ENCODE measurements at places on chromosomes 7 and 10.
A peak's percentile ranks its signal among the peaks of the same experiment; 100 is the strongest.

DNA sequence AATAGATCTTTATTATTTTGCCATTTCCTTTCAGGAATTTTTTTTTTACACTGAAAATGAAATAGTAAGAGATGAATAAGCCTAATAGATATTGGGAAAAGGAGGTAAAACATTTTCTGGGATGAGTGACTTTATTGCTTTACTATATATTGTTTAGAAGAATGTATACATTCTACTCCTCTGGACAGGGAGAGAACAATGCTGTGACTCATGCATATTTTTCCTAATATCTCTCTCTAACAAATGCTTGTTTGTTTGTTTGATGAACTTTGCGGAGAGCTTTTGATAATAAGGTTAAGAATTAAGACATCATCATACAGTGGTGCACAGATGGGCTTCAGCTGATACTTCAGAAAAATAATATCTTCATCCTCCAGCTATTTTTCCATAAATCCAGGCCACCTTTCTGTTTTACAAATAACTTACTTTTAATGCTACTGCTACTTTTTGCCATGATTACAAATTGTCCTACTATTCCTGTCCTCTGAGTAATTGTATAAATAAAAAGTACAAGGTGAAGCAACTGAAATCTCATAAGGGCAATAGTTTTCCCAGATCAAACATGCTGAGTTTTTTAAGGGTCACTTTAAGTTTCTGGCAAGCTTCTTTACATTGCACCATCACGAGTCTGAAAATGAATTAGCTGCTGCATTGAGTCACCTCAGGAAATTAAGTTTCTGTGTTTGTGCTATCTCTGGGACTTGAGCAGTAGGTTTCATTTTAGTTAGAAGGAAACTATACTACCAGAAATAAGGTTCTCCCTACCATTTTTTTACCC lies 207.3 kb upstream of the POT1 start:
- DNase-seq, result no peak

DNA sequence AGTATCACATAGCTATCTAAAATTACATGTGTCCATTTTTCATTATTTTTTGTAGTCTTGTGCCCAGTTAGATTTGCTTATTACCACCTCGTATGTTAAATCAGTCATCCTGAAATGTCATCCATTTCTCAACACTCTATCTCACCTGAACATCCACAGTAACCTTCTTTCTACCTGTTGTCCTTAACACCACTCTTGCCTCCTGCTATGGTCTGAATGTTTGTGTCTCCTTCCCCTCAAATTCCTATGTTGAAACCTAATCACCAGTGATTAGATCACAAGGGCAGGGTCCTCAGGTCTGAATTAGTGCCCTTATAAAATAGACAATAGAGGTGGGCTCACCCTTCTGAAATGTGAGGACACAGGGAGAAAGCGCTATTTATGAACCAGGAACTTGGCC lies 80.2 kb upstream of the ASAH2 start:
- no peak for DNase-seq

DNA sequence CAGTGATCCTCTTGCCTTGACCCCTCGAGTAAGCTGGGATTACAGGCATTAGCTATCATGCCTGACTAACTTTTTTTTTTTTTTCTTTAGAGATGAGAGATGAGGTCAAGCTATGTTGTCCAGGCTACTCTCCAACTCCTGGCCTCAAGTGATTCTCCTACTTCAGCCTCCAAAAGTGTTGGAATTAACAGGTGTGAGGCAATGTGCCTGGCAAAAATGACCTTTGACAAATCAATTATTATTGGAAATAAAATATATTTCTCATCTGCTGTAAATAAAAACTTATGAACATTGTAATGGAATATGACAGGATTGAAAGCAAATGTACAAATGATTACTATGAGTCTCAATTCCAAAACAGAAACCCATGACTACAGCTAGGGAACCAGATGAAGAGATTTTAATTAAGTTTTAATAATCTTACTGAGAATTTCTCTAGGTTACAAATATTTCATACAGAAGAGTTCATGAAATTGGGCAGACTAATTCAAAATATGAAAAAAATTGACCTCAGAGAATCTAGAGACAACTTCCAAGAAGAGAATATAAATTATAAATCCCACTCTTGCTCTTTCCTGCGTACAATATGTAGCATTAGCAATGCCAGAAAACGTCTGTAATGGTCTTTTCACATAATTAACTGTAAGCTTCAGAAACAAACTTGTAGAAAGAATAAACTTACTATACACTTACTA lies 414.7 kb downstream of the DGKB start:
- no peak for DNase-seq

- DNase-seq, result peak; percentile 72
Measured at GRCh38 chr7:100965723-100966541, 3.4 kb upstream of the MUC12 start.

DNA sequence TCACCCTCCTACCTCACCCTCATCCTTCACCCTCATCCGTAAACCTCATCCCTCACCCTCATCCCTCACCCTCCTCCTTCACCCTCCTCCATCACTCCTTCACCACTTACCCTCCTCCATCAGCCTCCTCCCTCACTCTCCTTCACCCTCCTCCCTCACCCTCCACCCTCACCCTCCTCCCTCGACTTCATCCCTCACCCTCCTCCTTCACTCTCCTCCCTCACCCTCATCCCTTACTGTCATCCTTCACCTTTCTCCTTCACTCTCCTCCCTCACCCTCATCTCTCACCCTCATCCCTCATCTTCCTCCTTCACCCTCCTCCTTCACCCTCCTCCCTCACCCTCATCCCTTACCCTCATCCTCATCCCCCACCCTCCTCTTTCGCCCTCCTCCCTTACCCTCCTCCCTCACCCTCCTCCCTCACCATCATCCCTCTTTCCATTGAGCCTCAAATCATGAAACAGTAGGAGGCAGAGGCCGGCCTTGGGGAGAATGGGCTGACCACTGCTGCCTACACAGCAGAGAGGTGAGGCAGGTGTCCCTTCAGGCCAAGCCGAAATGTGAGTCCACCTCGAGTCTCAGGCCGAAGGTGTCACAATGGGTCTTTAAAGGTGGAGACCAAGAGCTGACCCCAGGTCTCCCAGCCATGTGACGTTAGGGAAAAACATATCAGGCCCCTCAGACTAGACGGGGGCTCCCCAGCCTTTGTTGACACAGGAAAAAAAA lies 53.0 kb downstream of the PDGFA start:
- DNase-seq, result peak; percentile 11

- no peak for DNase-seq
Measured at GRCh38 chr7:49255054-49255453, 330.7 kb downstream of the CDC14C start.

DNA sequence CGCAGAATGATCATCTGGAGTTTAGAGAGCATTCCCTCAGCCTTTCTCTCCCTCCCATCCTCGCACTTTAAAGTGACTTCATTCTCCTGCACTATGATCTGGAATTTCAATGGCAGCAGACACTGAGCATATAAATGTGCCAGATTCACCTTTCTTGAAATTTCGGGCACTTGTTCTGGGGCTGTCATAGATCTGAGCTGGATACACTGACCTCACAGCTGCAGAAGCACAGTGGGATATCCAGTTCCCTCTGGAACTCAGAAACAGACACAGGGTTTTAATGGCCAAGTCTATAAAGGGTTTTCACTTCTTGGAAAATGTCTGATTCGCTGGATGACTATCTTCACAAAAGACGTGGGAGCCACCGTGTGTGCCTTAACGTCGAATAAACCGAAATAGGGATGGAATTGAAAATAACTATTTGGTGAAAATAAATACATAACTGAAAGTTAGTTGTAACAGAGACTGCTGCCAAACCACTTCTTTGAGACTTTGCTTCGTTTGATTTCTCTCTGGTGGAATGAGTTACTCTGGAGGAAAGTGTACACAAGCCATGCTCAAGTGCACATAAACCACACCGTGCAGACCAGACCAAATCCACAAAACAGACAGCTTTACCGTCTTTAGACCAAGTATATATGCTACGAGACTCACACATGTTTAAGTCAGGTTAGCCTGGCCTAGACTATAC lies 126.1 kb downstream of the SVIL start:
- DNase-seq, result no peak

DNA sequence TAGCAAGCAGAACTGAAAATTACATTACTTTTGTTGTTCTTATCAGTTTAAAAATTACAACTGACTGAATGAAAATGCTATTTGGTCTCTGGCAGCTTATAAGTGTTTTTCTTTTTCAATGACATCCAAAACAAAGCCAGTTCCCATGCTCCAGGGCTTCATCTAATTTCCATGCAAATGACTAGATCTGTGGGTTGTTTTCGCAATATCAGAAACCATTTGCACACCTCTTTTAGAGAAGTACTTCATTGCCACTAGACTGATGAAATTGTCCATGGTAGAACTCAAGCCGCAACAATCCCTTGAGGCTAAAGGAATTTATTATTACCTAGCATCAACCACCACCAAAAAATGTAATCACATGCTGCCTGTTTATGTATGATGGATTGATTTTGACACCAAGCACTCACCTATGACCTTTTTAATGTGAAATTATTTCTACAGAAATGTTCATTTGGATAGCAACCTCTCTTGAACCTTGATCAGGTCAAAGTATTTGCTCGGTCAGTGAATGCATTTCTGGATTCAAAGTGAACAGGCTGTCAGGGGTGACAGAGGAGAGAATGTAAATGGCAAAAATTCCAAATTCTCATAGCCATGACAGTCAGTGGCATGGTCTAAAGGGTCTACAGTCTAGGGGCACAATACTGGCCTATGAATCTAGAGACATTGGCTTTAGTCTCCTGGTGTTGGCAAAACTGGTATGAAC lies 769.3 kb downstream of the SORCS1 start:
- DNase-seq, result no peak

- no peak for DNase-seq
Measured at GRCh38 chr10:17064435-17064834, 65.2 kb downstream of the CUBN start.

GRCh38 chr7:115096262-115096661 lies 174.4 kb downstream of the MDFIC start:
- no peak for DNase-seq

- DNase-seq, result no peak
Measured at GRCh38 chr10:72056932-72057751, 31.2 kb downstream of the SPOCK2 start.

DNA sequence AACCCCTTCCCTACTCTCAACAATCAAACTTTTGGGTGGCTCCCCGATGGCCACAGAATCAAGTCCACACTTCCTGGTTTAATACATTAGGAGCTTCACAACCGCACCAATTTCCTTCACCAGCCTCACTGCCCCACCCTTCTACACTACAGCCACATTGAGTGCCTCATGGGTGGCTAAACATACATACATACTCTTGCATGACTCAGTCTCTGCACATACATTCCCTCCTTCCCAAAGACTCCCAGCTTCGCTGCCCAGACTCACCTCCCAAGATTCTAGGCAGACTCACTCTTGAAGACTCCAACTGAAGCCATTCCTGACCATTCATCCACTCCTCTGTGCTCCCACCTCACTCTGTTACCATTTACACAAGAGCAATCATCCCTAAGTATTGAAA lies 15.9 kb downstream of the VPS41 start:
- no peak for DNase-seq

GRCh38 chr7:146414373-146414772 lies 297.8 kb downstream of the CNTNAP2 start:
- DNase-seq, result no peak

- DNase-seq, result no peak
Measured at GRCh38 chr7:64888561-64888900, 14.5 kb upstream of the ZNF273 start.

- DNase-seq, result no peak
Measured at GRCh38 chr10:15313843-15314242, 57.2 kb downstream of the FAM171A1 start.

- no peak for DNase-seq
Measured at GRCh38 chr10:23120001-23120934, 24.9 kb downstream of the MSRB2 start.

DNA sequence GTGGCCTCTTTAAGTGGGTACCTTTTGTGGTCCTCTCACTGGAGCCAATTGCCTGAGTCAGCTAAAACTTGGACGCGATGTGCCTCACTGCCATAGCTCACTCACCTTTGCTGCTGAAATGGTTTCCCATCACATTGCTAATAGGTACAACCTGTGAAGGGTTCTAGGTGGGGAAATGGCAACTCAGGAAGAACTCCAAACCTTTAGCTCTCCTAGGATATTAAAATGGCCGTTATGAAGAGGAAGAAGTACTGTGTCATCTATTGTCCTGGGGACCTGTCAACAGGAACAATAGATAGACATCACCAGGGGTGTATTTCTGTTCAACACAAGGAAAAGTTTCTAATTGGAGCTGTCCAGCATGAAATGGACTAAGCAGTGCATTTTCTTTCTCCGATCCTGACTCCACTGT lies 1.2 kb upstream of the ZNF655 start:
- DNase-seq, result no peak

- no peak for DNase-seq
Measured at GRCh38 chr10:131745591-131745990, 155.2 kb upstream of the PPP2R2D start.

DNA sequence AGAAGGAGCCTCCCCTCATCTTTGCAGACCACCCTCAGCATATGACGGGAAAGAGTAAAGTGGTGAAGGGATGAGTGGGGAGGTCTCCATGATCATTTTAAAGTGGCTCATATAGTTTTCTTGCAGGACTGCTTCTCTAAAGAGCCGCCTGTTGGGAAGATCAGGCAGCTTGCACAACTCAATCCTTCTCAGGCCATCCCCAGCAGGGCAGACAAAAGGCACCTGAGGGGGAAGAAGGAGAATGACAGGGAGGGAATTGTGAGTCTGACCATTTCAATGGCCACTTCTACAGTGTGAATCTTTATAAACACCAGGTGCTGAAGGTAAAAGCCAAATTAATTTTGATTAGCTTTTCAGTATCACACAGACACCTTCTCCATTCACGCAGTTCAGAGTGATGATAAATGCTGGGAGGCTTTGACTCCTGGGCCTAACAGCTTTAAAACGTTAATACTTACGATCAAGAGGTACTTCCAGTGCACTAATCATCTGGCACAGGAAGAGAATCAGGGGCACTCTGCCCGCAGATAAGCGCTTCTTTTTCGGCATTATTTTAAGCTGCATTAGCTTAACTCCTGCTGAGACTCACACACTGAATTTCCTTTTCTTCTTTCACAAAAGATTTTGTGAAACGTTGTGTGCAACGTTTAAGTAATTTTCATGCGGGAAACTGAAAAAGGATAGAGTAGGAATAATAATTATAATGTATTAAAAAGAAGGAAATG lies 109.5 kb upstream of the LAMB4 start:
- DNase-seq, result no peak

DNA sequence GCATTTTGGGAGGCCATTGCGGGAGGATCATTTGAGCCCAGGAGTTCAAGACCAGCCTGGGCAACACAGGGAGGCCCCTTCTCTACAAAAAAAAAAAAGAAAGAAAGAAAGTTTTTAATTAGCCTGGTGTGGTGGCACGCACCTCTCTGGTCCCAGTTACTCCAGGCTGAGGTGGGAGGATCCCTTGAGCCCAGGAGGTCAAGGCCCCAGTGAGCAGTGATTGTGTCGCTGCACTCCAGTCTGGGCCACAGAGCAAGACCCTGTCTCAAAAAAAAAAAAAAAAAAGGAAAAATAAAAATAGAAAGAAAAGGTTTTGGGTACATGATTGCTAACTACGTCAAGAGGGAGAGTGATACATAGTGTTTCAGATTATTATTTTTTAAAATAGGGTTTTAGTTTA lies 2.0 kb upstream of the USP54 start:
- DNase-seq, result no peak

All from activated CD8-positive, alpha-beta memory T cell treated with anti-CD3 and anti-CD28 coated beads, Interleukin-2, amount 50 U/mL, for 4 hours (primary cell).